ENCODE measurements at places on chromosomes 13 and 19. TPM values are rescaled to one million over a fixed set of nuclear protein-coding genes. Genes with fewer than 3 reads are reported as not detected.

- DNase-seq: no peak
Observed at GRCh38 chr19:5953680-5954213, 24.2 kb downstream of the RANBP3 start.

GRCh38 chr13:110266983-110267382, 40.0 kb downstream of the COL4A1 start:
- DNase-seq: no peak

- DNase-seq: no peak
Observed at GRCh38 chr19:8429826-8430225, 14.9 kb upstream of the HNRNPM start.

- DNase-seq: no peak
Observed at GRCh38 chr19:4909156-4909896, at the start of gene UHRF1. UHRF1 (plus strand) TSS chr19:4909501; CDS start chr19:4910886, 1,385 bp downstream.

GRCh38 chr19:17078036-17078919, 2.7 kb downstream of the MYO9B start:
- DNase-seq: no peak

GRCh38 chr13:35499196-35499662, 22.7 kb upstream of the MAB21L1 start:
- DNase-seq: no peak

DNA sequence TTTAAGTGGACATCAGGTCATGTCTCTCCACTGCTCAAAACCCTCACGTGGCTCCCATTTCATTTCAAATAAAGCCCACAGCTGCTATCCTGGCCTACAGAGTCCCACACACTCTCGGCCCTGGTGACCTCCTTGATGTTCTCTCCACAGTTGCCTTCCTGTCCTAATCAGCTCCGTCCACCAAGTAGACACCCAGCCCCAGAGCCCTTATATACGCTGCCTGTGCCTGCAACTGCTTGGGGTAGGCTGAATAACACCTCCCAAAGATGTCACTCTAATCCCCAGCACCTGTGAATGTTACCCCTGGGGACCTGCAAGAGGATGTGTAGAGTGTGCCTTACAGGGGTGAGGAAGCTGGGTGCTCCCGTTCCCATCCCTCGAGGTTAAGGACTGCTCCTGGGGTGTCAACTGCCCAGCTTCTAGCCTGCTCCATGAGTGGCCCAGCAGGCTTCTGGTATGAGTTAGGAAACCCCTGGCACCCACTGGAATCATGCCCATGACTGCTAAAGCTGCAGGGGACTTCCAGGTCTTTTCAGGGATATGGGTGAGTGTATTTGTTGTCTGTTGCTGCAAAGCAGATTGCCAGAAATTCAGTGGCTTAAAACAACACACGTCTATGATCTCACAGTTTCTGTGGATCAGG, 6.0 kb downstream of the FAM187B start:
- DNase-seq: no peak

GRCh38 chr13:26221399-26221720, 754 bp downstream of the RNF6 start:
- no peak for DNase-seq

DNA sequence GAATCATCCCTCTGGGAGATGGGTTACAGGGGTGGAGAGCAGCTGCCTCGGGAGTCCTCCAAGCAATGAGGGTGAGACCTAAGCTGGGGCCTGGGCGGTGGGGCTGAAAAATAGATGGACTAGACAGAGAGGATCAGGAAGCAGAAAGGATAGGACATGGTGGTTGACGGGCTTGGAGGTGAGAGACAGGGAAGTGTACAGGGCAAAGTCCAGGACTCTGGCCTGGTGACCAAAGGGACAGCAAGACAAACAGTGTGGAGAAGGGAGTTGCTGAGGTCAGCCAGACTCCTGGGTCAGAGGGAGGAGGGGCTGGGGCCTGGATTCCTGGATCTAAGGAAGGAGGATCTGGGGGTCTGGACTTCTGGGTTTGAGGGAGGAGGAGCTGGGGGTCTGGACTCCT, 5.5 kb downstream of the PHLDB3 start:
- DNase-seq: no peak

GRCh38 chr13:109971456-109972090, 185.2 kb upstream of the IRS2 start:
- DNase-seq: no peak

NAPA gene
- 90.7 TPM for total RNA-seq

GAPDHS gene
- not detected for total RNA-seq

KCNJ14 gene
- total RNA-seq: 0.90 TPM
